ENCODE measurements at places on chromosomes 2 and 18. TPM values are rescaled to one million over a fixed set of nuclear protein-coding genes. Genes with fewer than 3 reads are reported as not detected.

- H3K4me1 ChIP-seq: no peaks in the 10 kb centered on the region
- no peaks in the 10 kb centered on the region for H3K27me3 ChIP-seq
- no peak overlapping the region for H3K27ac ChIP-seq
- no peak for DNase-seq
- no peak overlapping the region for H3K4me3 ChIP-seq
Observed at GRCh38 chr18:44047585-44047984, 633.1 kb upstream of the SETBP1 start.

FAM110C gene
- total RNA-seq: 17.7 TPM

DNA sequence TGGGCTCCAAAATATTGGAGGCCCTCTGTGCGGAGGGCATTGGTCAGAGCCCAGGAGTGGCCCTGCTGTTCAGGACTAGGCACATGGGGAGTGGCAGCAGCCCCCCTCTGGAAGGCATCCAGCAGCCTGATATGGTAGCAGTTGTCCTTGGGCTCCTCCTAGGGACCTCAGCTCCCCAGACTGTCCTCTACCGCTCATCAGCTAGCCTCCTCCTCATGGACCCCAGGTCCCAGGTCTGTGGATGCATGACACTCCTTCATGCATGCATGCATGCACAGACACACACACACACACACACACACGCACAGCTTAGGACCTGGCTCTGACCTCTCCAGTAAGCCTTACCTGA, 15.4 kb upstream of the ATP6V1B1 start:
- no peaks in the 10 kb centered on the region for H3K4me1 ChIP-seq
- no peak overlapping the region for H3K4me3 ChIP-seq
- H3K27me3 ChIP-seq: no peaks in the 10 kb centered on the region
- H3K36me3 ChIP-seq: no peaks in the 10 kb centered on the region

GRCh38 chr2:45311559-45311958, 299.5 kb downstream of the SRBD1 start:
- DNase-seq: no peak
- H3K4me3 ChIP-seq: no peak overlapping the region
- no peaks in the 10 kb centered on the region for H3K36me3 ChIP-seq
- H3K4me1 ChIP-seq: no peaks in the 10 kb centered on the region
- no peak overlapping the region for H3K27ac ChIP-seq

DNA sequence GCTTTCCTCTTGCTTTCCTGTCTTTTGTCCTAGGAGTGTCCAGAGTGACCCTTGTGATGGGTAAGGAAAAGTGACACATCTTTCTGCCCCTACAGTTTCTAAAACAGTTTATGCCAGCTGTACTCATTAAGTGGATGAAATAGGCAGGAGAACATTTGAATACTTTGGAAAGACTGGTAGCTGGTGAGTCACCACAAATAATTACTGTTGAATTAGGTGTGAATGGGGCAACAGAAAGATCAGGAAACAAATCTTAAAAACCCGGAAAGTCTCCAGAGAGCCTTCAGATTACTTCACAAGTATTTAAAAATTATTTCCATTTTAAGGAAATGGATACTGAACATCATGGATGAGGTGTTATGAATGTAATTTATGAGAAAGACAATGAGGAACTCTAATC, 278.5 kb downstream of the CLIP4 start:
- H3K4me1 ChIP-seq: no peaks in the 10 kb centered on the region
- no peaks in the 10 kb centered on the region for H3K36me3 ChIP-seq
- no peaks in the 10 kb centered on the region for H3K27me3 ChIP-seq
- no peak for DNase-seq
- no peak overlapping the region for H3K4me3 ChIP-seq
- no peak overlapping the region for H3K27ac ChIP-seq

DNA sequence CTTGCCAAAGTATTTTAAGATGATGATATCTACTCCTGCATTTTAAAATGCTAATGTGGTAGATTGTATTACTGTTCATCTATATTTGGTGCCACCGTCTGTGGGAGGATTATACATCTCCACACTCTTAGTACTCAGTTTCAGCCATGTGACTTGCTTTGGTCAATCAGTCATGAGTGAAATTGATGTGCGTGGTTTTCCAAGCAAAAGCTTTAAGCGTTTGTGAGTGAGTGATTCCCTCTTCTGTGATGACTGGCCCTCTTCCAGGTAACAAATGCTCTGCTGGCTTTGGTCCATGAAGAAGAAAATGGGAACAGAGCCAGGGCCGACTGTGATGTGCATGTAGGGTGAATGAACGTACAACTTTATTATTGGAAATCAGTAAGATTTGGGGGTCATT, 330.4 kb downstream of the LPIN1 start:
- no peaks in the 10 kb centered on the region for H3K4me1 ChIP-seq
- H3K27me3 ChIP-seq: no peaks in the 10 kb centered on the region
- no peak overlapping the region for H3K27ac ChIP-seq
- DNase-seq: no peak
- no peak overlapping the region for H3K4me3 ChIP-seq

DNA sequence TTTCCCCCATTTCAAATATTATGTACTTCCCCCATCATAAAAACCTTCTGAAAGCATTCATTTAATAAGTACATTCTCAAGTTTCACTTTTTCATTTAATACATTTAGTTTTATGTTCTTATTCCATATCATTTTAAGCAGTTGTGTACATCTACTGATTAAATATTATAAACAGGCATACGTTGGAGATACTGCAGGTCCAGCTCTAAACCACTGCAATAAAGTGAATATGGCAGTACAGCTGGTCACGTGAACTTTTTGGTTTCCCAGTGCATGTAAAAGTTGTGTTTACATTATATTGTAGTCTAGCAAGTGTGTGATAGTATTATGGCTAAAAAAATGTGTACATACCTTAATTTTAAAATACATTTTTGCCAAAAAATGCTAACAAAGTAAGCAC, 48.7 kb downstream of the TET3 start:
- H3K36me3 ChIP-seq: no peaks in the 10 kb centered on the region
- no peaks in the 10 kb centered on the region for H3K27me3 ChIP-seq
- no peak overlapping the region for H3K4me3 ChIP-seq
- DNase-seq: no peak
- no peak overlapping the region for H3K27ac ChIP-seq
- peaks cover 6% of the 10 kb centered on the region for H3K4me1 ChIP-seq

DNA sequence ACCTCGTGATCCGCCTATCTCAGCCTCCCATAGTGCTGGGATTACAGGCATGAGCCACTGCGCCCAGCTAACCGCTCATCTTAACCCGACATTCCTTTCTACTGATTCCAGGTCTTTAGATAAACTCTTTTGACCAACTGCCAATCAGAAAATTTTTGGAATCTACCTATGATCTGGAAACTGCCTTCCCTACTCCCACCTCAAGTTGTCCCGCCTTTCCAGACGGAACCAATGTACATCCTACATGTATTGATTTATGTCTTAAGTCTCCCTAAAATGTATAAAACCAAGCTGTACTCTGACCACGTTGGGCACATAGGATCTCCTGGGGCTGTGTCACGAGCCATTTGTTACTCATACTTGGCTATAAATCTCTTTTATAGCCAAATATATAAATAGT, 3.2 kb upstream of the NEU2 start:
- DNase-seq: no peak
- no peaks in the 10 kb centered on the region for H3K27me3 ChIP-seq
- no peaks in the 10 kb centered on the region for H3K4me1 ChIP-seq
- no peaks in the 10 kb centered on the region for H3K36me3 ChIP-seq
- no peak overlapping the region for H3K27ac ChIP-seq
- H3K4me3 ChIP-seq: no peak overlapping the region

RNF152 gene
- 38.9 TPM for total RNA-seq

- no peaks in the 10 kb centered on the region for H3K4me1 ChIP-seq
- H3K4me3 ChIP-seq: no peak overlapping the region
- no peaks in the 10 kb centered on the region for H3K36me3 ChIP-seq
Observed at GRCh38 chr2:60408207-60408606, 145.2 kb downstream of the BCL11A start.

DNA sequence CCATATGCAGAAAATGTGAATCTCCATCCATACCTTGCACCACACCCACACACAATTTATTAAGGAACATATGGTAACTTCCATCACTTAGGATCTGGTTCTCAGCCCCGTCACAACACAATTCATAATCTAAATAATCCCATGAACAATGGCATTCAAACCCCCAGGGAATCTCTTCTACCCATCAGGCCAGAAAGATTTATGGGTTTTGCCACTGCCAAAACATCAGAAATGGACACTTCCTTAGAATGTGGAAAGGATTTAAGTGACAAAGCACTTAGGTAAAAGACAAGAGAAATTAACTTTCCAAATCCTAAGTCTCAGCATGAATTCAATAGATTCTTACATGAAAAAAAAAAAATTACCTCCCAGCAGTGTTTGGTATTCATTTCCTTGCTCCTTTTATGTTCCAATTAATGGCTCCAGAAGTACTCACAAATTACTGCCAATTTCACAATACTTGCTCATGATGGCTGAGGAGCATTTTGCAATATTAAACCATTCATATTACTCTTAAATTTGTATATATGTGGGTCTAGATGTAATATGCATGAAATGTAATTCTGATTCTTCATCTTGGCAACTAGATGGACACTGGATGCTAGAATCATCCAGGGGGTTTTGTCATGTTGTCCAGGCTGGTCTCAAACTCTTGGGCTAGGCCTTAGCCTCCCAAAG, 56.5 kb upstream of the TMEM247 start:
- H3K27ac ChIP-seq: no peak overlapping the region
- H3K4me3 ChIP-seq: no peak overlapping the region
- no peaks in the 10 kb centered on the region for H3K36me3 ChIP-seq
- DNase-seq: no peak
- no peaks in the 10 kb centered on the region for H3K27me3 ChIP-seq
- H3K4me1 ChIP-seq: no peaks in the 10 kb centered on the region

CYS1 gene
- 5.2 TPM for total RNA-seq

DNA sequence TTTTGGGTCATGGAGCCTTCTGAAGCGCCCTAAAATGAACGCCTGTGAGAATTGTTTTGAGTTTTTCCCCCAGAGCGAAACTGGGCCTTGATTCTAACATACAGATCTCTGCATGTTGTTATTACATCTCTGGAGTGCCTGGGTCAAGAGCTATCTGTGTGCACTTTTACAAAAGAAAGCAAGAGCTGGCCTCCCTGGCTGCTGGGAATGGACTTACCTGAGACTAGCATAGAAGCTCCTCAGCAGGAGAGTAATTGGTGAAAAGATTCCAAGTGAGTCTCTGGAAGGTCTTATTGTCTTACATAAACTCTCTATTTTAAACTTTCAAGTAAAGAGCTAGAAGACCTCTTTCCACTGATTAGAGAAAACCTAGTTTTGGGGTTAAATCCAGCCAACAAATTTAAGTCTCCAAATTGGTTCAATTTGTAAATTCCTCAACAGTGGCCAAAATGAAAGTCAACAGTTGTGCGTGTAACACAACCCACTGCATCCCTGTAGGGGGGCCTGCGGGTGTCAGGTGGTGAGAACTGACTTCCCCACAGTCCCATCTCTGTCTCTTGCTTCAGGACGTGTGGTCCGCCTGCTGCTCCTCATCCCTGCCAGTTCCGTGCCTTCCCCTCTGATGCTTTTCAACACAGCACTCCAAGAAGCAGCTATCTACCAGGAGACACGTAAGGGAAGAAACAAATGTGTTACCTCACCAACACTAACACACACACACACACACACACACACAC, 206.1 kb downstream of the SH3BP4 start:
- H3K4me3 ChIP-seq: no peak overlapping the region
- H3K27ac ChIP-seq: no peak overlapping the region
- no peaks in the 10 kb centered on the region for H3K27me3 ChIP-seq
- H3K36me3 ChIP-seq: no peaks in the 10 kb centered on the region

RAD51AP2 gene
- not detected for total RNA-seq

GRCh38 chr2:61722318-61722717, 131.5 kb downstream of the FAM161A start:
- H3K27me3 ChIP-seq: no peaks in the 10 kb centered on the region
- no peak overlapping the region for H3K4me3 ChIP-seq
- DNase-seq: no peak
- H3K36me3 ChIP-seq: no peaks in the 10 kb centered on the region

DNA sequence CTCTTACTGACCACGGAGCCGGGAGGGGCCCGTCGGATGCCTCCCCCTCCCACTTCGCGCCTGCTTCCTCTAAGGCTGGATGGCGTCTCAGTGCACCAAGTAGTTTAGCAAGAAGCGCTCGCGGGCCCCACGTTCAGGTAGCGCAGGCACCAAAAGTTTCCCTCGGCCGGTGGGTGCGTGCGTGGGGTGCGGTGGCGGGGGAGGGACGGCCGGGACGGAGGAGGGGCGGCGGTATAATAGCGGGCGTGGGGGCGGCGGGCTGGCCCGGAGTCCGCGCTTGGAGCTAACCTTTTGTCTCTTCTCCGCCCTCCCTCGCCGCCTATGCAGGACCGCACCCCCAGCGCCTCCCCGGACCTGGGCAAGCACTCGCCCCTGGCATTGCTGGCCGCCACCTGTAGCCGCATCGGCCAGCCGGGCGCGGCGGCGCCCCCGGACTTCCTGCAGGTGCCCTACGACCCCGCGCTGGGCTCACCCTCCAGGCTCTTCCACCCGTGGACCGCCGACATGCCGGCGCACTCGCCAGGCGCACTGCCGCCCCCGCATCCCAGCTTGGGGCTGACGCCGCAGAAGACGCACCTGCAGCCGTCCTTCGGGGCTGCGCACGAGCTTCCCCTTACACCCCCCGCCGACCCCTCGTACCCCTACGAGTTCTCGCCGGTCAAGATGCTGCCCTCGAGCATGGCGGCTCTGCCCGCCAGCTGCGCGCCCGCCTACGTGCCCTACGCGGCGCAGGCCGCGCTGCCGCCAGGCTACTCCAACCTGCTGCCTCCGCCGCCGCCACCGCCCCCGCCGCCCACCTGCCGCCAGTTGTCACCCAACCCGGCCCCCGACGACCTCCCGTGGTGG, 1.0 kb downstream of the SP5 start:
- H3K36me3 ChIP-seq: no peaks in the 10 kb centered on the region
- H3K27ac ChIP-seq: peak overlapping the region; percentile 72
- H3K4me1 ChIP-seq: no peaks in the 10 kb centered on the region

WNT10A gene
- total RNA-seq: 3.6 TPM

GRCh38 chr2:223625652-223626051, 23.5 kb upstream of the SCG2 start:
- H3K4me1 ChIP-seq: no peaks in the 10 kb centered on the region
- no peak overlapping the region for H3K27ac ChIP-seq
- H3K27me3 ChIP-seq: no peaks in the 10 kb centered on the region

TRMT61B gene
- total RNA-seq: 19.6 TPM

DNA sequence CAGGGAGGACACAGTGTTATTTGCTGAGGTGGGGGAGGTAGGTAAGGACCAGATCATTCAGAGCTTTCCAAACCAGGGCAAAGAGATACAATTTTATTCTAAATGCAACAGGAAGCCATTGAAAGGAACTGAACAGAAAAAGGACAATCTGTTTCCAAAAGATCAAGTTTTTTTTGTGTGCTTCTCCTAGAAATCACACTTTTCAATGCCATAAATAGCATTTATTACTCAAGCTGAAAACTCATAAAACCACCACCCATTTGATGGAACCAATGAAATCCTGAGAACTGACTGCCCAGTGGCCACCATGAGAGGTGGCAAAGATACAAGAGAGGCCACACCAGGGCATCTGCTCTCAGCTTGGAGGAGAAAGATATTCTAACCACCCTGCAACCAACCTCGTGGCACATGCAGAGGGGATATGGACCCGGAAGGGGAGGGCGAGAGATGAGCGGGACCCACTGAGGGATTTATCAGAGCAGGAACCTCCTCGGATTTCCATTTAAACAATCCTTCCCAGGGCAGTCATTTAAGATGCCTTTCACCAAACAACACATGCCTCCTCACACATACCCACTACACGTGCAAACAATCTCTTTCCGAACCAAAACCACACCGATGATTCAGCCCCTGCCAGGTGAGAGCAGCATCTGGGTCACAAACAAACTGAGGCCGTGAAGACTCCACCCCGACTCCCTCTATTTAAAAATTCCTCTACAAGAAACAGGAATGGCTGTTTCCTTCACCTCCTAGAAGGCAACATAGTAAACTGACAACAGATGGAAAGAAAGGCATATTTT, 8.8 kb downstream of the CYB5A start:
- no peaks in the 10 kb centered on the region for H3K36me3 ChIP-seq
- no peaks in the 10 kb centered on the region for H3K27me3 ChIP-seq
- peaks cover 14% of the 10 kb centered on the region for H3K4me1 ChIP-seq
- H3K4me3 ChIP-seq: no peak overlapping the region
- H3K27ac ChIP-seq: peak overlapping the region; percentile 76
- DNase-seq: no peak

Measured in prostate gland (tissue), 2 donors.